ENCODE measurements at places on chromosomes 12 and 14.

- no peak for DNase-seq
Observed at GRCh38 chr12:93970900-93971688, 177.3 kb upstream of the PLXNC1 start.

DNA sequence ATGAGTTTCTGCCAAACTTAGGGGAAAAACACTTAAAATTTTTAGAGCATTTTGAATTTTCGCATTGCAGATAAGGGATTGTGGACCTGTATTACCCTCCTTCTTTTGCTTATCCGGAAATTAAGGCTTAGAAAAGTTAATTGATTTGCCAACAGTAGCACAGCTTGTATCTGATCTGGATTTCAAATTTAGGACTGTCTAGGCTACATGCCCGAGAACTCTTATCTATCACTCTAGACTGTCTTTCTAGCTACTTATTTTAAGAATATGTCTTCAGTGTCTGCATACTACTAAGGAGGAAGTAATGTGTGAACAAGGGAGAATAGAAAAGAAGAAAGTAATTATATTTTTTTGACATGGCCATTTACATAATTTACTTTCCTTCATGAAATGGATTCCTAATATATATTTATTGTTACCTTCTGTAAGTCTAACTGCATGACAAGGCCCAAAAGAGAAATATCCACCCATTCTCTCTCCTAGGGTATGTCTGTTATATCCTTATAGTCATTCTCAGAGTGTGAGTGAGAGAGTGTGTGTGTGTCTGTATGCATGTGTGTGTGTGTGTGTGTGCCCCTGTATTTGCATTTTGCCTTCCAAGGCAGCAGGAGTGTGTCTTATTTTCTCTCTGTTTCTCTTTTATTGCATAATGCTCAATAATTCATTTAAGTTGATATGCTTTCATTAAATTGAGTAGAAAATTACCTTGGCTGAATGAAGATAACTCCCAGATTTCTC, 132.1 kb downstream of the SLC5A8 start:
- DNase-seq = peak; percentile 20

DNA sequence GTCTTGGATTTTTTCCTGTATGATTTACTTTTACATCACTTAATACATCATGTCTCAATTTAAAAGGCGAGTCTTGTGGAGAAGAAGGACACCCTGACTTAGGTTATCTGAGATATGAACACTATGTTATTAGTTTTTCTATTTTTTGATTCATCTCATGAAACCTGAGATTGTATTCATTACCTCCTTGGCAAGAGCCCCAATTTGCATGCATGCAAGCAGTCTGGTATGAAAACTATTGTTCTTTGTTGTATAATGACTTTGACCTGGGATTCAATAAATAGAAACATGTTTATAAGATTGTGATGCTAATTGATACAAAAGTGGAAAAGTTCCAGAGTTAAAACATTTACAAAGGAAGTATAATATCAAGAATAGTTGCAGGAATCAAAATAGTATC, 576.1 kb downstream of the NOVA1 start:
- no peak for DNase-seq

GRCh38 chr12:100565987-100566545, 7.4 kb upstream of the GAS2L3 start:
- DNase-seq = no peak

DNA sequence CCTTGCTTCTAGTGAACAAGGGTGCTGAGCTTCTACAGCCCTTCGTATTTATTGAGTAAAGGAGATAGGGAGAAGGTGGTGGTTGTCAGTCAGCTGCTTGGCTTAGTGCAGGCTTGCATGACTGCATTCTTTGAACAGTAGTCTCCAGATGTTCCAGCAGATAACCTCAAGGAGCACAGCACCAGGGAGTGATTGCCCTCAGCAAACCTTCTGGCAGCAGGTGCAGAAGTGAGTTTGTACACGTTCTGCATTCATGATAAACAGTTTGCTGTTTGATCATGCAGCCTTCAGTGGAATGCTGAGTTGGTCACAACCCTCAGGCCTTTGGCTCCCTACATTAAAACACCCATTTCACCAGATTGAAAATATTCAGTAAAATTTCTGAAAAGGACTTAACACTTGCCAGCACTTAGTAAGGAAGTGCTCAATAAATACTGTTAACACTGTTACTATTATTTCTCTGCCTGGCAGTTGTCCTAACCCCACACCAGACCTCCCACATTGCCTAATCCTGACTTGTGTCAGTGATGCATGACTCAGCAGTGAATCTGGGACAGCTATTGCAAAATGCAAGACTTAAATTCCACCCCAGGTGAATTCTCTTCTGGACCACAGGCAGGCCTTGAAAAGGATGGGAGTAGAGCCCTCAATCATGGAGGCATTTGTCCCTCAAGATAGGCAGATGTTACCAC, 18.9 kb upstream of the CARMIL3 start:
- no peak for DNase-seq

- no peak for DNase-seq
Observed at GRCh38 chr14:75605916-75606315, 27.5 kb downstream of the FLVCR2 start.

DNA sequence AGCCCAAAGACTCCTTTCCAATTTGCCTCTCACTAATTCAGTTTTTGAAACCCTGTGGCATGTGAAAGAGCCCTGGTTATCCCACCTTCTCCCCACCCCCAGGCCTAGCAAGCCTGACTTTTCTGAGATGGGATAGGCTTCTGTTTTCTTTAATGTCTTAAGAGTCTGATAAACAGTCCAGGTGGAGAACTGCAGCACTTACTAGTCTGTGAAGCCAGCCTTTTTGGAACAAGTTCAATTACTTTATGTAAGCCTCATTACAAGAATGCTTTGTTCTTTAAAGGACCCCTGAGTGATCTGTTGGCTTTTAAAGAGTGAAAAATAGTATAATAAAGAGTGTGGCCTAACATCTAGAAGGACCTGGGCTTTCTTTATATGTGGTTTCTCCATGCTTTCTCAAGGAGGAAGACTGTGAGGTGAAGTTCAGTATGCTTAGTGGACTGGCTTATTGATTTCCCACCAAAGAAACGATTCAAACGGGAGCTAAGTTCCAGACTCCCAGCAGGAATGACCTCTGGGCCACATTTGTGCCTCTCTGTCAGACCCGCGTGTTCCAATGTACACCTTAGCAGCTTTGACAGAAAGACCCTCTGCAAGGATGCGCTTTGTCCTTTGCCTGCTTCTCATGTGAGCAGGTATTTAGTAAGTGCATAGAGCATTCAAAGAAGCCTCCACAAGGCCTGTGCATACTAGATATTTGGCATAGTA, 129.5 kb downstream of the DAAM1 start:
- DNase-seq = no peak

GRCh38 chr12:29991924-29992323, 208.2 kb upstream of the TMTC1 start:
- no peak for DNase-seq

DNA sequence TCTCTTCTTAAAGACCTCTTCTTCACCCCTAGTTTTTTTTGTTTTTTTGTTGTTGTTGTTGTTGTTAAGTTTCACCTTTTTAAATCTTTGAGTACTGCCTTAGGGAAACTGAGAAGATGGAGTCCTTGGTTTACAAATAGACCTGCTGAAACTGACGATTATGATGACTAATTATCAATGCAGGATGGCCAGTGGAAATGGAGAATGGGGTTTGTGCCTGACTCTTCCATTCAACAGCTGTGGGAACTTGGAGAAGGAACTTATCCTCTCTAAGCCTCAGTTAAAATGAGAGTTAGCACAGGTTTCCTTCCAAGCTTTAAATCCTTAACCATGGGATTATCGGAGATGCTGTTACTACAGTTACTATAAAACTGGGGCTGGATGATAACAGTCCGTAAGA, 66.7 kb upstream of the PNMA1 start:
- DNase-seq = no peak

GRCh38 chr14:66746316-66747006, 238.5 kb downstream of the GPHN start:
- DNase-seq = peak; percentile 9

GRCh38 chr12:66149702-66150398, 19.3 kb upstream of the LLPH start:
- no peak for DNase-seq

- no peak for DNase-seq
Observed at GRCh38 chr12:119687879-119688278, 19.9 kb downstream of the PRKAB1 start.

DNA sequence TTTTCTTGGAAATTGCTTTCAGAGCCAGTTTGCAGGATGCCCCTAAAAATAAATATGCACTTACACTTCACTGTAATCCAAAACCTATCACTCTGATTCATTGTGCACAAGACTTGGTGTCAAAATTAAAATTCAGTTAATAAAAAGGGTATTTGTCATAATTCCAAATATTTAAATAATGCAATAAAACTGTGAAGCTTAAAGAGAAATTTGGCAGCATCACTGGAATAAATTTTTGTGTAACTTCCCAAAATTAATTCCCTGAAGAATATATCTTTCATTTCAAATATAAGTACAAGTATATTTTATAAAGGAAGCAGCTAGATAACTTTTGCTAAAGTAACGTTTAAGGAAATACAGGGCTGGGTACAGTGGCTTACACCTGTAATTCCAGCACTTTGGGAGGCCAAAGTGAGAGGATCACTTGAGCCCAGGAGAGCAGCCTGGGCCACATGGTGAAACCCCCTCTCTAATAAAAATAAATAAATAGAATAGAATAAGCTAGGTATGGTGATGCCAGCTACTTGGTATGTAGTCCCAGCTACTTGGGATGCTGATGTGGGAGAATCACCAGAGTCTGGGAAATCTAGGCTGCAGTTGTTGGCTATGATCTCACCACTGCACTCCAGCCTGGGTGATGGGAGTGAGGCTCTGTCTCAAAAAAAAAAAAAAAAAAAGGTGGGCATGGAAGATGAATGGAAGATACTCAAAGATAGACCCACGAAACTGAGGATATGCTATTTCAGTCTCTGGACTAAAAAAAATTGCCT, 233.8 kb downstream of the FBXL14 start:
- no peak for DNase-seq

DNA sequence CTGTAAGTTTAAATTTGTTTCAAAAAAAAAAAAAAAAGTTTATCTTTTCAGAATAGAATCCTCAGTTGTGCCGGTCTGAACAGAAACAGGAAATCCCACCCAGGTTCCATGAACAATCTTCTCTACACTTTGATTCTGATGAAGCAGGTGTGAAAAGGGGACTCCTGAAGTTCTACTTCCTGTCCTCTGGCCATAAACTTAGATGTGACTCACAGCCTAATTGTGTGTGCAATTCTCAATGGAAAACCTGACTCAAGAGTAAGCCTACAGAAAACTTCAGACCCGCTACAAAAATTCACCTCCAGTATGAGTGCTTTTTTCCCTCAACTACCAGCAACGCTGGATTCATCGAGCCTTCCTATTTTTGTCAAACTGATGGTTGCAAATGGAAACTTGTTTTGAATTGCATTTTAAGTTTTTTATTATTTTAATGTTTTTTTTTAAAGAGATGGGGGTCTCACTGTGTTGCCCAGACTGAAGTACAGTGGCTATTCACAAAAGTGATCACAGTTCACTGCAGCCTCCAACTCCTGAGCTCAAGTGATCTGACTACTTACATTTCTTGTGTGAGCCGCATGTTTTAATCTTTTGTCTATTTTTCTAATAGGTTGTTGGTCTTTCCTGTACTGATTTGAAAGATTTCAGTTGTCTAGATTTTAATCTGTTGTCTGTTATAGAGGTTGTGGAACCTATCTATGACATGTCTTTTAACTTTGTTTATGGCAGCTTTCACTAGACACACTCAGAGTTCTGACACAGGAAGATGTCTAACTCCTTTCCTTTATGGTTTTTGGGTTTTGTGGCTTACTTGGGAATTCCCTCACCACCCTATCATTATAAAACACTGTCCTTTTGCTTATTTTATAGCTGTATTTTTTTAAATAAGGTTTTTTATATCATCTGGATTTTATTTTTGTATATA, 37.6 kb downstream of the ATG14 start:
- peak; percentile 76 for DNase-seq

DNA sequence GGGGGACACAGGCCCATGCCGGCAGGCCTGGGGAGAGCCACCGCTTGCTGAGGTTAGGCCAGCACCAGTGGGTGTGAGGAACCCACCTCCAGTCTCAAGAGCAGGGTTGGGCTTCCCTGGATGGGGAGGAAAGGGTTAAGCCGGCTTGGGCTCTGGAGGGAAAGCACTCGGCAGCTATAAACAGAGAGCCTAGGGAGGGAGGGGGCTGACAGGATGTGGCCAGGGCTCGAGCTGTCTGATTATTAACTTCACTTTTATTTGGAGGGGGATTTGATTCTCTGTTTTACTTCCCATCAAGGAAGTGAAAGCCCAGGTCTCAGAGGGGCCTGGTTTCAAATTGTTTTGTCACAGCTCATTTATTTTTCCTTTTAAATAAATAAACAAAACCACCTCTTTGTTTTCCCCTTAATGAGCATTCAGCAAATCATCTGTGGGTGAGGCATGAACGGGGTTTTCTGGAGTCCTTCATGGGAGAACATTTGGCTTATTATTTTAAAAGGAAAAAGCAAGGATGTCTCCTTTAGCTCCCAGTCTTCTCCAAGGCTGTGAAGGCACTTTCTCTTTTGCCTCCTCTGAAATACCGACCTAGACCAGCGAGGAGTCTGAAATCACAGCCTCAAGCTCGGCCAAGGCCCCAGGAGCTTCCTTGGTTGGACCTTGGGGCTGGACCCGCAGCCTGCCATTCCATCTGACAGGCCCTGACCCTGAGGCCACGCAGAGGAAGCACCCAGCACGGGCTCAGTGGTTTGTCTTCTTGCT, 21.9 kb upstream of the ZFP36L1 start:
- DNase-seq = peak; percentile 41

- no peak for DNase-seq
Observed at GRCh38 chr12:99455350-99456035, 192.1 kb upstream of the GARIN6 start.

GRCh38 chr12:54225666-54226065, 36.9 kb upstream of the SMUG1 start:
- DNase-seq = no peak

- no peak for DNase-seq
Observed at GRCh38 chr12:40801082-40801481, 108.8 kb downstream of the CNTN1 start.

- DNase-seq = no peak
Observed at GRCh38 chr14:89807892-89808291, 146.6 kb downstream of the EFCAB11 start.

- DNase-seq = no peak
Observed at GRCh38 chr14:33451211-33451610, 499.7 kb downstream of the EGLN3 start.
